ENCODE measurements at places on chromosomes 7 and 10.

GRCh38 chr10:17673471-17674061 lies 29.6 kb downstream of the STAM start:
- DNase-seq, result peak; percentile 98

GRCh38 chr7:75048435-75049379 lies 24.9 kb downstream of the RCC1L start:
- no peak for DNase-seq

- DNase-seq, result peak; percentile 46
Observed at GRCh38 chr7:46707973-46708372, 786.9 kb upstream of the IGFBP3 start.

DNA sequence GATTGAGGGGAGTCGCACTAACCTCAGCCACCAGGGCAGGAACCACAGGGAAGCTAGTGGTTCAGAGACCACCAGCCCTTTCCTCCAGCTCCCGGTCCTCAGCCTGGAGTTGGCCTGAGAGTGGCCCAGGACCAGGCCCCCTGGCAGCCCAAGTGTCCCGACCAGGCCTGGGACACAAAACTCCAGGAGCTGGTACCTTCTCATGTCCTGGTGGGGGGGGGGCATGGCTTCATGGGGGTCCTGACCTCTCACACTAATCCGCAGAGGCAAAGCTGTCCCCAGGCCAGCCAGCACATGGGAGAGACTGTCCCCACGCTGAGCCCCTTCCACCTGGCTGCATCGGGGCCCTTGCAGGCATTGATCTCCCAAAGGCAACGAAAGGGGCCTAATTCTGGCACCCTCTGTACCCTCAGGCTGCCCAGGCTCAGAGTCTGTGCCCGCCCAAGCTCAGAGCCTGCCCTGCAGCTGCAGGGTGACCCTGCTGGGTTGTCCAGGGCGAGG lies 28.2 kb downstream of the GPRIN2 start:
- DNase-seq, result no peak
